Panc1 (cell line): ENCODE measurements at places on chromosomes 12 and 14.

GRCh38 chr12:2858944-2859421 is 2.1 kb upstream of the TEX52 start:
- no peak for DNase-seq

DNA sequence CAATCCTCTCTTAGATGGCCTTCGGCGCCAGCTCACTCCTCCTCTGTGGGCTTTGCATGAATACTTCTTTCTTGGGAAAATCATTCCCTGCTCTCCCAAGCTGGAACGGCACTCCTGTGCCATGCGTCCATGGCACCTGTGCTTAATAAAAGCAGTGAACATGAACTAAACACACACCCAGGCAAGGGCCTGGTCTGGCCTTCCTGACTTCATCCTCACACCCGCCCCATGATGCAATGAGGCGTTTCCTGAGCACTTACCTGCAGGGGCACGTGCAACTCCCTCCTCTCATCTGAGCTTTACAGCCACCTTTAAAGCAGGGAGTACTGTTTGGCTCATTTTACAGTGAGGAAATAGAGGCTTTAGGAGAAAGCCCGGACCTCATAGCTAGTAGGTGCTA is 219.8 kb downstream of the SLC41A2 start:
- DNase-seq = no peak

GRCh38 chr14:50944647-50945413 is 547 bp upstream of the PYGL start:
- DNase-seq = no peak

GRCh38 chr14:98103705-98104104 is 1168.3 kb downstream of the BCL11B start:
- no peak for DNase-seq

GRCh38 chr12:57893431-57894353 is 47.2 kb upstream of the CTDSP2 start:
- DNase-seq = no peak

DNA sequence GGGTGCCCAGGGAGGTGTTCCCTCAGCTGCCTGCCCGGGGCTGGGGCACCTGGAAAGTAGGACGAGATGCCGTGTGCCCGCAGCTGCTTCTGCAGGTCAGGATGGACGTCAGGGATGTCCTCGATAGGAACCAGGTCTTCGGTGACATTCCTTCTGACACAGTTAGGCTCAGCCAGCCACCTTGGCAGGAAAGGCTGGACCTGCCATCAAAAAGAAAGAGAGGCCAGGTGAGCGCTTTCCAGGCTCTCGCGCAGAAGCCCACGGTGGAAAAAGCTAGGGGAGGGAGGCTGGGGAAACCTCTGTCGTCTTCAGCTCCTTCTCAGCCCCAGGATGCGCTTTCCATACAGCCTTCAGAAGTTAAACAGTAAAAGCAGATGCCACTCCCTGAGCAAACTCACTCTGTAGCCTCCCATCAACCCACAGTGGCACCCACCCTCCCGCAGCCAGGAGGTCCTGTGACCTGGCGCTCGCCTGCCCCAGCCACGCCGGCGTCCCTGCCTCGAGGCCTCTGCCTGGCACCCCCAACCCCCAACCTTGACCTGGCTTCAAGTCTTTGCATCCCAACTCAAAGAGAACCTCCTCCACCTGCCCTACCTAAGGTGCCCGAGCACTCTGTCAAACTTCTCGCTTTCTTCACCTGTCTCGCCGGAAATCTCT is 1.3 kb downstream of the DDX51 start:
- no peak for DNase-seq

GRCh38 chr14:23922545-23922944 is 31.0 kb upstream of the DHRS4 start:
- DNase-seq = no peak

- DNase-seq = no peak
Observed at GRCh38 chr14:34668111-34668510, 38.2 kb upstream of the SNX6 start.

DNA sequence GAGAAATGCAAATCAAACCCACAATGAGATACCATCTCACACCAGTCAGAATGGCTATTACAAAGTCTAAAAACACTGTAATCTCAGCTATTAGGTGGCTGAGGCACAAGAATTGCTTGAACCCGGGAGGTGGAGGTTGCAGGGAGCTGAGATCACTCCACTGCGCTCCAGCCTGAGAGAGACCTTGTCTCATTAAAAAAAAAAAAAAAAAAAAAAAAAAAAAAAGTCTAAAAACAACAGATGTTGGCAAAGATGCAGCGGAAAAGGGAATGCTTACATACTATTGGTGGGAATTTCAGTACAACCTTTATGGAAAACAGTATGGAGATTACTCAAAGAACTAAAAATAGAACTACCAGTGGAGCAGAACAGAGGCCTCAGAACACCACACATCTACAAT is 19.0 kb upstream of the ATF7 start:
- DNase-seq = no peak
